ENCODE measurements at places on chromosomes 5 and 9.

DNA sequence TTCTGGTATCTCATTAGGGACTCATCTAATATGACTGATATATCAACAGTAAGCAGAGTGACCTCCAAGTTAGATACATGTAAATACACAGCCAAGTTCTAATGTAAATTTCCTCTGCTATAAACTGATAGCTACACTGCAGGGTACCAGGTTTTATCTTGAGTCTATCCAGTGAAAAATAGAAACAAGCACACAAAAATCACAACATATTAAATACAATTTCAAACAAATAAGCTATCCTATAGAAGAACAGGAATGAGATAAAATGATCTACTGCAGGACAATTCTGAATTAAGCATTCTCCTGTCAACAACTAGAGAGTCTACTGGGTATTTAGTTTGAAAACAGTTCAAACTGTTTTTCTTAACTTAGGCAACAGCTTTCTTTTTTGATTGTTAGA lies 42.7 kb downstream of the NR3C1 start:
- no peak for DNase-seq

- DNase-seq = no peak
Measured at GRCh38 chr5:93273176-93273575, 307.8 kb downstream of the NR2F1-AS1 start.

GRCh38 chr5:2196989-2197619 lies 314.4 kb upstream of the IRX4 start:
- DNase-seq = no peak

DNA sequence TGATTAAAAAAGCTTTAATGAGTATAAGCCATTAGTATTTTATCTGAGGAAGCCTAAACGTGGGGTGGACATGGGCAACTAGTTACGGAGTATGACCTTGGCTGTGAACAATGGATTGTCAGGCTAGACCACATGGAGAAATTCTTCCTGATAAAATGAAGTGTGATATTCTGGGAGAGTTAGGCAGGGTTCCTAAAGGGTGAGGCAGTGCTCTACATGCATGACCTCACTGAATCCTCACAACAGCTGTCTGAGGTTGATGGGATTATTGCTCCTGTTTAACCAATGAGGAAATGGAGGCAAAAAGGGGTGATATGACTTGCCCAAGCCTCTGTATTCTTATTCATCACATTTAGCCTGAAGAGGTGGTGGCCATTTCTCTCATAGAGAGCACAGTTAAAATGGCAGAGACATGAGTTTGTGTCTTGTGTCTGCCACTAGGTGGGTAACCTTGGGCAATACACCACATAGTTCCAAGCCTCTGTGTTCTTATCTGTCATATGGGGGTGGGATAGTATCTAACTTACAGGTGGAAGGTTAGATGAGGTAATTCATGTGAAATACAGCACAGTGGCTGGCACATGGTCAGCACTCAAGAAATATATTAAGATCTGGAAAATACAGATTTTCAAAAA lies 96.1 kb upstream of the NR3C1 start:
- no peak for DNase-seq

- DNase-seq = no peak
Measured at GRCh38 chr9:13467157-13467556, 187.7 kb upstream of the MPDZ start.

GRCh38 chr5:134184155-134185135 lies 7.7 kb upstream of the SKP1 start:
- DNase-seq = no peak

DNA sequence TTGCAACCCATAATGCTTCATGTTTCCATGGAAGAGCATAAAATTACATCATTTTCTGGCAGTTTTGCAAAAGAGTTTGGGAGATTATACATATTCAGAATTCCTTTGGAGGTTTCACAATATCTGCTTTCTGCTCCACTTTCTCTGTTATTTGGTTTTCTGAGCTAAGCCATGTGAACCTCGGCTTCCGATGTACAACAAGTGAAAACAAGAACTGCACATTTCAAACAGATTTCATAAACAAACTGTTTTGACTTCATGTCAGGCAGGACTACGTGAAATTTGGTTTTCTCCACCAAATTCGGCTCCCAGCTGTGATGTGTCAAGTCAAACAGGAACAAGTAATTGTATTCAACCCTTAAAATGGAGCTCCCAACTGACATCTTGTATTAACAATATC lies 609.8 kb downstream of the IRX1 start:
- DNase-seq = no peak

DNA sequence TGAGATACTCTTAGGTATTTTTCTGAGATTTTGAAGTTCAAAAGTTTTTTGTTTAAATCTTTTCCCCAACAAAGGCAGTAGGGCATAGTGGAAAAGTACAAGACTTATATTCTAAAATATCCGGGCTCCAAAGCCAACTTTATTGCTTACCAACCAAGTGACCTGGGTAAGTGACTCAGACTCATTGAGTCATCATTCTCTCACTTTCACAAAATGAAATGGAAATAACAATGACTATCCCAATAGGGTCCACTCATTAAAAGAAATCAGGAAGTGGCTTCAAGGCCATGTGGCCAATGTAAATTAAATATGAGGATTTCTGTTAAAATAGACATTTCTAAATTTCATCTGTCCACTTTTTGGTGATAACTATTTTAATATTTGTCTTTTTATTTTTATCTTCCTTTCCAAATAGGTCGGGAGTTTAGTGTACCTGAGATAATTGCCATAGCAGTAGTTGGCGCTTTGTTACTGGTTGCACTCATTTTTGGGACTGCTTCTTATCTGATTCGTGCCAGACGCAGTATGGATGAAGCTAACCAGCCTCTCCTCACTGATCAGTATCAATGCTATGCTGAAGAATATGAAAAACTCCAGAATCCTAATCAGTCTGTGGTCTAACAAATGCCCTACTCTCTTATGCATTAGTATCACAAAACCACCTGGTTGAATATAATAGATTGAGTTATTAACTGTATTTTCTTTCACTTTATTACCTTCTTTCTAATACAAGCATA lies 15.5 kb downstream of the TYRP1 start:
- DNase-seq = no peak

DNA sequence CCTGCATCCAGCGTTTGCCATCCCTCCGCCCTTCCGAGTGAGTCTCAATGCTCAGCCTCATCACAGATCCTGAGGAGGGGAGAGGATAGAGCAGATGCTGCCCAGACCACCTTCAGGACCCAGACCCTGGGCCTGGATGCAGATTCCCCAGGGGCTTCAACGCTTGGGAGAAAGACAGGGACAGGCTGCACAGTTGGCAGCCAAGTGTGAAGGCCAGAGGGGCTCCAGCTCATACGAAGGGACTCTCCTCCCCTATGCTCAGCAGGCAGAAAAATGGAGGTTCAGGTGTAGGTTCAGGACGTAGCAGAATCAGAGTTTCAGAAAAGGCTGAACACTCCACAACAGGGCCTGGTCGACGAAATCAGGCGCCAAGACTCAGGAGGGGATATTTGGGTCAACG lies 378.5 kb upstream of the IRX1 start:
- DNase-seq = no peak

DNA sequence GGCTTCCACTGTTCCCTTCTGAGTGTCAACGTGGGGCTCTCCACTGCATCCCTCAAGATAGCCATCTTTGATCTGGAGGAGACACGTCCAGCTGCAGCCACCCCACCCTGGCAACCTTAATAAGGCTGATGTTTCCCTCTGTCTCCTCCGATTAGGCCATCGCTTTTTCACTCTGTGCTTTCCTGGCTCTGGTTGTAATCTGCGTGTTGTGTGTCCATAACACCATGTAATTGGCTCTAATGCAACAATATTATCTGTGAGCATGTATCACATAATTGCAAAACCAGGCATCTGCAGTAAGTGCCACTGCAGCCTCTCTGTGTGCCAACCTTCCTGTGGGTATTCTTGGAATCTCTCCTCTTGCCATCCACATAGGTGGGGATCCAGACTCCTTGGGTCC lies 249.9 kb upstream of the PANK3 start:
- no peak for DNase-seq

DNA sequence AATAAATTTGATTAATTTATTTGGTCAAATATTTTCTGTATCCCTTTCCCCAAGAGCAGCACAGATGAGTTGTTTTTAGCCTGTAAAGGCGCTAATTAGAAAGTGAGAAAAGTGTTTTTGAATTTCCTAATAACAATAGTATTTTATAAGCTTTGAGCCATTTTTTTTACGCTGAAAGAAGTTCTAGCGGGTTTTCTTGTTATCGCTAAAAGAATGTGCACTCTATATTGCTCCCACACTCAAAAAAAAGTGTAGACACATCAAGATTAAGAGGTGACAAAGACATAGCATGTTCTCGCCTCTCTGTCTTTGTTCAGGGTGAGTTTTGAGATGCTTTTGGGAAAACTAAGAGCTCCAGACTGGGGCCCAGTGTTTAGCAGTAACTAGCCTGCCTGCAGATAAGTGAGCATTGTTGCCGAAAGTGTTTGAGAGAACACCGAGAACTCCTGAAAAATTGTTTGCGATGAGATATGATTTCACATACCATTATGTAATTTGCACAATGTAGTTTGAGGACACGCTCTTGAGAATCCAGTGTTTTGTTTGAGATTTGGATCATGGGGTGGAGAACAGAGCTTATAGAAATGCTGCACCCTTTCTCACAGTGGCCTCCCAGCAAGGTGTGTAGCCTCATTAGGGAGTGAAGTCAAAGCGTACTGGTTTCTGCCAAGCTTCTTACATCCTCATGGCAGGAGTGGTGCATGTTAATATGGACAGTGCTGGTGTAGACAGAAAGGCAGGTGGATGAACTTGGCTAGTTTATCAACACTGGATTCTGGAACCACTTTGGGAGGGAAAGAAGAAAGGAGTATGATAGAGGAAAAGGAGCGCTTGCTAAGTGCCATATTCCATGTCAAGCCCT lies 1.5 kb downstream of the F2R start:
- DNase-seq = no peak

GRCh38 chr5:1936413-1936812 lies 53.7 kb upstream of the IRX4 start:
- DNase-seq = no peak

GRCh38 chr5:83590966-83591365 lies 119.4 kb downstream of the VCAN start:
- DNase-seq = no peak

GRCh38 chr5:132265336-132266030 lies 8.0 kb downstream of the PDLIM4 start:
- no peak for DNase-seq

DNA sequence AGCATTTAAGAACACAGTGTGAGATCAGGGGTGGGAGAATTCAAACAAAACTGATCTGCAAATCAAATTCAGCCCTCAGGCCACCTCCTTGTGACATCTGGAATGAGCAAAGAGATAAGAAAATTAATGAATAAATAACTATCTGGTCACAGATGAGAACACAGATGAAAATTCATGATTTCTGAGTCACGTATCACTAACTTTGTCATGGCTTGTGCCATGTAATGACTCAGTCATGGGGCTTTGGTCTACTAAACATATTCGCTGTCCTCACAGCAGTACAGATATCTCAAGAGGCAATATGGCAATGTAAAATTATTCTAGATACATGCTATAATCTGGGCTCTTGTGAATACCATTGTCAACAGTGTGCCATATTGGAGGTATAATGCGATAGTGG lies 274.4 kb downstream of the MAN2A1 start:
- DNase-seq = no peak

- no peak for DNase-seq
Measured at GRCh38 chr5:159061834-159062474, 37.8 kb downstream of the EBF1 start.

DNA sequence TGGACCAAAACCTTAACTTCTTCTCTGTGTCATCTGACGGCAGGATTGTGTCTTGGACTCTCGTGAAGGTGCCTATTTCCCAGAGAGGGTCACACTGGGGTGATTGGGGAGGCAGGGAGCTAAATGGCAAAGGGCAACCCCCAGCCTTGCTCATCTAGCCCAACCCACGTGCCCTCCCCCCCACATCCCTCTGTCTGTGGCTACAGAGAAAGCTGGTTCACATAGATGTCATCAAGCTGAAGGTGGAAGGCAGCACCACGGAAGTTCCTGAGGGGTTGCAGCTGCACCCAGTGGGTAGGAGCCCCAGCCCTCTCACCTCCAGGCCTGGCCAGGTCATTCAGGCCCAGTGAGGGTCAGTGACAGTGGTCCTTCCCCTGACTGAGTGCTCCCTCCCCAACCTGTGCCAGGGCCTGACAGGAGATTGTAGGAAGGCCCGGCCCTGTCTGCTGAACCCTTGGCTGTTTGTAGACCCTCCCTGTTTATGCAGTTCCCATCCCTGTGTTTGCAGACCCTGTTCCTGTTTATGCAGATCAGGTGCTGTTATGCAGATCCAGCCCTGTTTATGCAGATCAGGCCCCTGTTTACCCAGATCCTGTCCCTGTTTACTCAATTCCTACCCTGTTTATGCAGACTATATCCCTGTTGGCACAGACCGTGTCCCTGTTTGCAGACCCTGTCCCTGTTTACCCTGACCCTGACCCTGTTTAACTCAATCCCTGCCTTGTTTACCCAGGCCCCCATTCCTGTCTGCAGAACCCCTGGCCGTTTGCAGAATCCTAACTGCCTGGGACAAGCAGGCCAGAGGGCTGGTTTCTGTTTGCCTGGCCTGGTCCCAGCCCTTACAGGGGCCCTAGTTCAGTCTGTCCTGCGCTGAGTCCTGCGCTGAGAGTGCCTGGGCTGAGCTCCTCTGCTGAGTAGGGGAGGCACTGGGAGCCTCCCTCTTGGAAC lies 10.4 kb downstream of the ENHO start:
- no peak for DNase-seq

GRCh38 chr5:53936481-53937352 lies 373.7 kb downstream of the ARL15 start:
- no peak for DNase-seq

GRCh38 chr9:5994493-5994892 lies 20.9 kb downstream of the RANBP6 start:
- DNase-seq = no peak

GRCh38 chr5:148626986-148627385 lies 27.3 kb downstream of the HTR4 start:
- no peak for DNase-seq

- DNase-seq = peak; percentile 72
Measured at GRCh38 chr5:179060116-179061008, at the start of gene ZNF354C. Gene ZNF354C, plus strand, starts transcription at chr5:179060373. Its CDS starts 1,696 bp downstream, at chr5:179062069.

DNA sequence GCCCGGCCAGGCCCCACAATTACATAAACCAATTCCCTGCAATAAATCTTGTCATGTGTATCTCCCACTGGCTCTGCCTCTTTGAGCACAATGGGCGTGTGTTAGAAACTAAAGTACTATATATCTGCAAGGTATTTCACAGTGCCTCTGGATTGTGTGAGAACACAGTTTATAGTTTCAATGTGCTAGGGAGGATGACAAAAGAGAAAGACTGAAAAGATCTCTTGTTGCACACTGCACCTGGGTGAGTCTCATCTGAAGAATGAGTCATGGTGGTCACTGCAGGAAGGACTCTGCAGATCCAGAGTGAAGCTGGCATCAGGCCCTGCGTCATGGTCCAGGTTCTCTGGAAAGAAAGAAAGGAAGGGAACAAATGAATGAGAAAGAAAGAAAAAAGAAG lies 20.7 kb upstream of the CTSV start:
- no peak for DNase-seq

- no peak for DNase-seq
Measured at GRCh38 chr5:125377141-125377540, 630.7 kb upstream of the ZNF608 start.
